ENCODE measurements at places on chromosomes 7 and 10.

DNA sequence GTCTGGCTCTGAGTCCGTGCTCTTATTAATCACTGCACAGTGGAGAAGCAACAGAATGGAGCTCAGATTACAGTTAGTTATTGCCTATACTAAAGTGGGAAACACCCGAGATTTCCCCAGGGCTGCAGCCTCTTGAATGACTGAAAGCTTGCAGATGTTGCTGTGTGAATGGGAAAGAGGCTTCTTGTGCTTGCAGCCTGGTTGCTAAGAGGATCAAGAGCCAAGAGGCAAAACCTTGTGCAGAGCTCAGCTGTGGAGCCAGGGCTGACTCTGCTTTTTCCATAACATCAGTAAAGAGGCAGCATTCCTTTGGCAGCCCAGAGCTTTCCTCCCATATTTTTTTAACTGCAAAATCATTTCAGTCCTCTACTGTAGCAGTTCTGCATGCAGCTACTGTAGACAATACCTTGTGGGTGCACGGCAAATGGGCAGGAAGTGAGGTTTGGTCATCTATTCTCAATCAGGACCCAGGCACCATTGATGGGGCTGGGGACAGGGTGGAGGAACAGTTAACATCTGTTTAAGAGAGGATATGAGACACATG, 86.5 kb downstream of the RALA start:
- DNase-seq: no peak

DNA sequence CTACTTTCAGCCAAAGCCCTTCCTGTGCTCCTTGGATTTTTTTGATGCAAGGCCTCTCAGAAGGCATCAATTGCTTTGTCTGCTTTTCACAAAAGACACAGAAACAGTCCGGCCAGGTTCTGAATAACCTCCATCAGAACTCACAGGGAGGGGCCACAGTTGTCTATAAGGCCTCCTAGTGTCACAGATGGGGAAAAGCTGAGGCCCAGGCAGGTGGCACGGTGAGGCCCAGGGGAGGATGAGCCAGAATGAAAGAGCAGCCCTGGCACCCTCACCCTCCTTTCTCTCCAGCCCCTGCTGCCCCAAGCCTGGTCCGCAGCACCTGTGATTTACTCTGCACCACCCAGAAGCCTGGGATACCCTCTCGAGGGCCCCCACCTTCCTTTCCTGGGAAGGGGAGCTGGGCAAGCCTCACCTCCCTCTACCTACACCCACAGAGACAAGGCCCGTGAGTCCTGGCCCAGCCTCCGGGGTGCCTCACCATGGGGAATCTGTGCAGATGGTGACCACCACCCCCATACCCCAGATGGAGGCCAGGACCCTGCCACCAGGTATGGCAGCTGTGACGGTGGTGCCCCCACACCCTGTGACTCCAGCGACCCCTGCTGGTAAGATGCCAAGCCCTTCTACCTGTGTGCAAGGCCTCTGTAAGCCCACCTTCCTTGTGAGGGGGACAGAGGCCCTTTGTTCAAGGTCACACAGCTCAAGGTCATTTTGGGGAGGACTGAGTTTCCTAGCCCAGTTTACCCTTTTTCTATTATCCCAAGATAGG, 26.2 kb upstream of the ZNF467 start:
- peak; percentile 27 for DNase-seq

DNA sequence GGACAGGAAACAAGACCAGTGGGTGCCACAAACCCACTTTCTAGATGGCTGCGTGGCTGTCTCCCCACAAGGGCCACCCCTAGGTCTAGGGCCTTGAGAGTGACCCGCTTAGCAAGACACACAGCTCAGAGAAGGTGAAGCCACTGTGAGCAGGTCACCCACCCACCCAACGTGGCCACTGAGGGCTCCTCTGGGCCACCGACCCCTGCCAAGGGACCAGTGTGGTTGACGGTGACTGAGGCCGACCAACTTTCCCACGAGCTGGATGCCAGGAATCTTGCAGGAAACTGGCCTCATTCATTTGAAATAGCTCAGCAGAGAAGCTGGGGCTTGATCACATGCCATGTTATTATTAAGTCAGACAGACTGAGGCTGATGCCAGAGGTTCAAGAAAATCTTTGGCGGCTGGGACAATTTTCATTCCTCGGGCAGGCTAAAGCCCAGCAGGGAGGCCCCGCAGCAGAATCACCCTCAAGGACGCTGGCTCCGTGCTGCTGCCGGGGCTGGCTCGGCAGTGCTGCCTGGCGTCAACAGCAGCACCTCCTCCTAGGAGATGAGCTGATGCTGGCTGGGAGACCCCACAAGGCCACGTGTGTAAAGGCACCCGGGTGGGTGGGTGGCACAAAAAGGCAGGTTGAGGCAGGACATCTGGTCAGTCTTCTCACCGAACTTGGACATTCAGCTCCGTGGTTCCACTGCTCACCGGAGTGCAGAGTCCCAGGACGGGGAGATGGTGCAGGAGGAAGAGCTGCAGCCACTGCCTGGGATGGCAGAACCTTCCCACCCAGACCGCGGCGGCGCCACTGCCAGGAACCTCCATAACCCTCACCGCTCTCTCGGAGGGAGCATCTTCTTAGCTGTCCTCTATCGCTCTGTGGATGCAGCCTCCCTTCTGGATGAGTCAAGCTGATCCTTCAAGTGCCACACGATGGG, 57.8 kb downstream of the ZRANB1 start:
- DNase-seq: no peak

- DNase-seq: no peak
These were observed 179.7 kb upstream of the MALRD1 start for GRCh38 chr10:18868919-18869318.

- DNase-seq: no peak
These were observed 64.3 kb upstream of the RET start for GRCh38 chr10:43012578-43012977.
